HAP-1 (cell line): ENCODE measurements at places on chromosomes 5 and 9.
A peak's percentile ranks its signal among the peaks of the same experiment; 100 is the strongest.

DNA sequence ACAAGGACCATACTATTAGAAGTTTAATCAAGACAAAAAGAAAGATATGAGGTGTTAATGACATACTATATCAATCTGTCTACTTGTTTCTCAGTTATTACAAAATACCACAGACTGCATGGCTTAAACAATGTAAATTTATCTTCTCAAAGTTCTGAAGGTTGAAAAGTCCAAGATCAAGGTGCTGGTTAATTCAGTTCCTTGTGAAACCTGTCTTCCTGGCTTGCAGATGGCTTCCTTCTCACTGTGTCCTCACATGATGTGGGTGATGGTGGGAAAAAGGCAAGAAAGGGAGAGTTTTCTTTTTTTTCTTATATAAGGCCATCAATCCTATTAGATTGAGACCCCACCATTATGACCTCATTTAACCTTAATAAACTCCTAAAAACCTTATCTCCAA lies 15.6 kb upstream of the SPINK14 start:
- DNase-seq, result no peak

GRCh38 chr9:75921391-75922127 lies 31.1 kb downstream of the PCSK5 start:
- no peak for DNase-seq

GRCh38 chr5:60903356-60903755 lies 41.5 kb downstream of the ERCC8 start:
- no peak for DNase-seq

GRCh38 chr9:90941661-90942060 lies 140.0 kb downstream of the SYK start:
- DNase-seq, result no peak

GRCh38 chr5:181281077-181281983 lies 20.4 kb upstream of the TRIM52 start:
- no peak for DNase-seq

- no peak for DNase-seq
Measured at GRCh38 chr9:131918481-131918880, 161.2 kb downstream of the MED27 start.

GRCh38 chr9:136648751-136649150 lies 14.0 kb upstream of the EGFL7 start:
- no peak for DNase-seq

DNA sequence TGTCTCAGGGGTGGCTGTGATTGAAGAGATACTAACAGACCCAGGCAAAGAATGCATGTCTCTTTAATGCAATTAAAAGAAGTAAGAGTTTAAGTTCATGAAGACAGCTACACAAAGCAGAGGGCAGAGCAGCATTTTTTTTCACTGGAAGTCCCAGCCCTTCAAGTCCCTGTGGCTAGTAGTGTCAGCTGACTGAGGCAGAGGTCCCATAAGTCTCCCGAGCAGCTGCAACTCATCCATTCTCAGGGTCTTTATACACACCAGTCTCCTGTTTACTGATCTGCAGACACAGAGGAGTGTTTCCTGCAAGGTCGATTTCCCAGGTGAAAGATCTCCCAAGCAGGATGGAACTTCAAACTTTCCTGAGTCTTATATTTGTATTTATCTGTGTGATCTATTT lies 169.4 kb upstream of the GLRA1 start:
- no peak for DNase-seq

DNA sequence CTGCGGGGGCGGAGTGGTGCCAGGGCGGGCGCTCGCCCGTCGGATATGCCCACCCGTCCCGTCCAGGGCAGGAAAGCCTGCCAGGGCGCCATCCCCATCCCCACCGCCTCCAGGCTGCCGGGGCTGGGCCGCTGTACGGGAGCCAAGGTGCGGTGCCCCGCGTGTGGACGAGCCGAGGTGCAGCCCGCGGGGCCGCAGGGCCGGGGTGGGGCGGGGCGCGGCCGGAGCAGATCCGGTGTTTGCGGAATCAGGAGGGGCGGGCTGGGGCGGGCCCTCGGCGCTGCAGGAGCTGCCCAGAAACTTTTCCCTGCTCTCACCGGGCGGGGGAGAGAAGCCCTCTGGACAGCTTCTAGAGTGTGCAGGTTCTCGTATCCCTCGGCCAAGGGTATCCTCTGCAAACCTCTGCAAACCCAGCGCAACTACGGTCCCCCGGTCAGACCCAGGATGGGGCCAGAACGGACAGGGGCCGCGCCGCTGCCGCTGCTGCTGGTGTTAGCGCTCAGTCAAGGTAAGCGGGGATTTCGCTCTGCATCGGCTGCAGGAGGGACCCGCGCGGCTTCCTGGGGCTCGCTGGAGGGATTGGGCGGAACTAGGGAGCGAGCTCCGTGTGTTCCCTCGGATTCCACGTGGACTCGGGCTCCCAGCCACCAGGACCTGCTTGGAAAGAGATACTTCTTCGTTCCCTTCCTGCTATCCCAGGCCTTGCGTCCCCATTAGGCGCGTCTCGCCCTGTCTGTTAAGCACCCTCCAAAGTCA lies at the start of gene ITGA2:
TSS of gene ITGA2 (plus strand) at position 328 of the 756 bp plus-strand sequence. CDS start at position 445, 117 bp downstream.
- peak; percentile 65 for DNase-seq

GRCh38 chr5:59416026-59416425 lies 477.5 kb downstream of the PDE4D start:
- no peak for DNase-seq

- no peak for DNase-seq
Measured at GRCh38 chr5:134541736-134542376, 16.4 kb downstream of the JADE2 start.

DNA sequence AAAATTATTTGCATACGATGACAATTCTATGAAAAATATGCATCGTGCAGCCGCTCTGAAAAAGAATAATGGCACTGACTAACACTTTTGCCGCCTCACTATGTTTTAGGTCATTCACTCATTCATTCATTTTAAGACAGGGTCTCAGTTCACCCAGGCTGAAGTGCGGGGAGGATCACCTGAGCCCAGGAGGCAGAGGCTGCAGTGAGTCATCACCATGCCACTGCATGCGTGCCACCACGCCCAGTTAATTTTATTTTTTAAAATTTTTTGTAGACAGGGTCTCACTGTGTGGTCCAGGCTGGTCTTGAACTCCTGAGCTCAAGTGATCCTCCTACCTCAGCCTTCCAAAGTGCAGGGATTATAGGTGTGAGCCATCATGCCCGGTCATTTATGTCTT lies 37.0 kb downstream of the RAPGEF1 start:
- DNase-seq, result no peak

DNA sequence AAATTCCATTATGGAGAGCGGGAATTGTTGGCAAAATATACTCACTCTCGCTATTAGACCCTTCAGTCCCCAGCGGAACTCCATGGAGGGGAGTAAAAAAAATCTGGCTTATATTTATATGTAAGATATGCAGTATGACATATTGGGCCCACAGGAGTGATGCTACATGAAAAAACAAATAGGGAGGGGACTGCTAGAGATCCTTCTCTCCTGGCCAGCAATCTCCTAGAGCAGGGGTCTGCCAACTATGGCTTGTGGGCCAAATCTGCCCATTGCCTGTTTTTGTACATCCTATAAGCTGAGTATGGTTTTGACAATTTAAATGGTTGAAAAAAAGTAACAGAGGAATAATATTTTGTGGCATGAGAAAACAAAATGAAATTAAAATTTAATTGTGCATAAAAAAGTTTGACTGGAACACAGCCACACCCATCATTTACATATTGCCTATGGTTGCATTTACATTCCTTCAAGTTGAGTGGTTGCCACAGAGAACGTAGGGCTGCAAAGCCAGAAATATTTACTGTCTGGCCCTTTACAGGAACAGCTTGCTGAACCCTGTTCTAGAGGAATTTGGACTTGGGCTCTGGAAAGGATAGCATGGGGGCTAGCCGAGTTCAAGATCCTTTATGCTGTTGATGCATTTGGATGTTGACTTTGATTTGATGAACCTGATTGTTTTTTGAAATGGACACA lies 197.3 kb upstream of the CLINT1 start:
- no peak for DNase-seq

GRCh38 chr9:36470643-36471290 lies 70.7 kb upstream of the RNF38 start:
- DNase-seq, result no peak

GRCh38 chr9:80994892-80995291 lies 694.5 kb downstream of the TLE1 start:
- DNase-seq, result no peak

DNA sequence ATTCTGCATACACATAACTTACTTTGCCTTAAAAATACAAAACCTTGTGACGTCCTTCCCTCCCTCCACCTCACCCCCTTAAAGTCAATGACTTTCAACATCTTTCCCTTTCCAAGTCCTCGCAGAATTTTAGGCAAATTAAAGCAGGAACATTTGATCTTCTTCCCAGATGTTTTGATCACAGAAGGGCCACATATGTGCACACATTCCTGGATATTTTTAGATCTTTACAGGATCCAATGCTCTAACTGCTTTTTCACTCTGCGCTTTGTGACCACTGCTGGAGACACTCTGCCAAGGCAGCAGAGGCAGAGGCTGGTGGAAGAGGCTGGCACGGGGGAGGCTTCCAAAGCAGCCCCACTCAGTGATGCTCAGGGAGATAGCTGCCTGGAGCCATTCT lies 130.7 kb downstream of the SEC61B start:
- no peak for DNase-seq

DNA sequence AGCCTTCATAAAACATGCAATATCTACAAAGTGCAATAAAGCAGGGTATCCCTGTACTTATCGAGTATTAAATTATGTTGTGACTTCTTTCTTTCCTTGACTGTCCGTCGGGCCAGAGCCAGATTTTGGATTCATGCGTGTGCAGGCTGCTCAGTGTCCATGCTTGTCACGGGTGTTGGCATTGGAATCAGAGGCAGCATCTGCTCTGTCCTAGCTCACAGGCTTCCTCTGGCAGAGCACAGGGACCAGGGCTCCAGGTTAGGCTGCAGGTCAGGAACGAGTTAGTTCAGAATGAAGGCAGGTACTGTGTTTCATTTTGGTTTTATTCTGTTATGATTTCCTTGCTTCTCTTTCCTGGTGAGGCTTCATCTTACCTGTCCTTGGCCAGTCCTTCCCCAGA lies 249.8 kb downstream of the AUH start:
- no peak for DNase-seq

GRCh38 chr5:5156471-5157082 lies 16.4 kb downstream of the ADAMTS16 start:
- no peak for DNase-seq

DNA sequence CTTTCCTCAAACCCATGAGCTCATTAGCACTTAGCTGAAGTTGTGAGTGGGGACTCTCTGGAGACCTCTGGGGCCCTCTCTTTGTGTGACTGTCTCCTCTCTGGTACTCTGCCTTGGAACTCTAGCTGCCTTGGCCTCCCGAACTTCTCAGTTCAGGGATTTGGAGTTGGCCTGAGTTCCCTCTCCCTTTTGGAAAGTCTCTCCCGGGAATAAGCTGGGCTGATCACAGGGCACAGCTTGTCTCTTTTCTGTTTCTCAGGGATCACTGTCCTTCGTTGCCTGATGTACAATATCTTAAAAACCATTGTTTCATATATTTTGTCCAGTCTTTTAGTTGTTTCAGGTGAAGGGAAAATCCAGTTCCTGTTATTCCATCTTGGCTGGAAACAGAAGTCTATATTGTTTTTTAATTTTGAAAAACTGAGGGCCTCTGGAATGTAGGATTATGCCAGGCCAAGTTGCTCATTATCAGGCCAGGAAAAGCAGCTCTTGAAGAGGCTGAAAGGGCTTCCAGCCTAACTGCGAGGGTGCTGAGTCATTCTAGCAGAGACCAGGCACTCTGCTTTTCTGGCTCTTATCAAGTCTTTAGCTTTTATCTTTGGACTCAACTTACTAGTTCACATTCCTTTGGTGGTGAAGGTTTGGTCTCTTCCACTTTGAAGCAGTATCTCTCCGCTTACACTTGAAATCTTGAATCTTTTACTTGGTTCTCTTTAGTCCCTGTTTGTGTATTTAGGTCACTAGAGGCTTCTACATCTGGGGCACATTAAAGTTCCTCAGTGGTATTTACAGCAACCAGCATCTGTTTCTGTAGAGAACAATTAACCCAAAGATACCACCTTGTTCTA lies 8.4 kb upstream of the RGS3 start:
- no peak for DNase-seq

DNA sequence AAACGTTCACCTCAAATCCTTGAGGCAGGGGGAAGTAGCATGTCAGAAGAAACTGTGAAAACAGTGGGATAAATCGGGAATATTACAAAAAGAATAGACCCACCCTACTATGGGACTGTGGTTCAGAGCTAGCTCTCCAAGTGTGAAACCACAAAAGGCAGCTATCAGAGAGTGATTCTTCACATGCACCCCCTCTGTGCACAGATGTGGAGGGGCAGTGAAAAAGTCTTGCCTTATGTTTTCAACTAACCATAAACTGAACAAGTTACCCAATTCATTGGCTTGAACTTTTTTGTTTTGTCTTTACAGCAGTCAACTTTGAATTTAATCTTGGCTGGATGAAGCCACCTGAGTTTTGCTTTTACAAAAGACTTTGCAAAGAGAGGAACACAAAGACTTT lies 98.8 kb upstream of the NR4A3 start:
- no peak for DNase-seq

DNA sequence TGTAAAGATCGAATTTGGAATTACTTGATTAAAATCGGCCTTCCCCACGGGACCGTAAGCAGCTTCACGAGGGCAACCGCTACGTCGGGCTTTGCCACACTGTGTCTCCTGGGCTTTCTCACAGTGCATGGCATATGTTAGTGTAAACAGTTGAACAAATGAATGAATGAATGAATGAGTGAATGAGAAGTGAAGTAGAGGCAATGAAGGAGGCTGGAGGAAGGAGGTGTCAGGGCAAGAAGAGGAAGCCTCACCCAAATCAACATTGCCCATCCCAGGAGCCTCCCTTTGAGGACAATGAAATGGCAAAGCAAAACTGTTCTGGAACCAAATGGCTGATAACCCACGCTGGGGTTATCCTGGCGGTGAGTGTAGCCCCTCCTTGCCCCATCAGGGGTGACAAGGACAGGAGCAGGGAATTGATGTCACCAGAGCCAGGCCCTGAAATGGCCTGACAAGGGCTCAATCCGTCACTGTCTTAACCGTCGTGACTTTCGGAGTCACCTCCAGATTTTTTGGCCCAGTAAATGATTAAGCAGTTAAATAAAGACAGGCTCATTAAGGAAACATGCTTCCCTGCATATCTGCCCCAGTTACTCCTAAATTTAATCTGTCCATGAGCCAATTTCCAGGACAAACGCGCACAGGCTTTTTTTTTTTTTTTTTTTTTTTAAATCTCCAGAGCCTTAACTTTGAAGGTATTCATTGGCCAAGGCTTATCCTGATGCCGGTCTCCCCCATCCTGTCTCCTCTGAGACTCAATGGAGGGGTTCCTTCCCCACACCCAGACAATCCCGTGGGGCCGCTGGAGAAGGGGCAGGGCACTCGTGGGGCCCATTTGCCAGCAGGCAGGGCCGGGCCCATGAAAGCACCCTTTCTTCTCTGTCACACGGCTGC lies 88.4 kb upstream of the BOD1 start:
- no peak for DNase-seq

GRCh38 chr5:106940986-106941385 lies 729.8 kb downstream of the EFNA5 start:
- no peak for DNase-seq

GRCh38 chr5:125717209-125717608 lies 706.0 kb upstream of the GRAMD2B start:
- DNase-seq, result no peak
